ENCODE measurements at places on chromosomes 7 and 10.

DNA sequence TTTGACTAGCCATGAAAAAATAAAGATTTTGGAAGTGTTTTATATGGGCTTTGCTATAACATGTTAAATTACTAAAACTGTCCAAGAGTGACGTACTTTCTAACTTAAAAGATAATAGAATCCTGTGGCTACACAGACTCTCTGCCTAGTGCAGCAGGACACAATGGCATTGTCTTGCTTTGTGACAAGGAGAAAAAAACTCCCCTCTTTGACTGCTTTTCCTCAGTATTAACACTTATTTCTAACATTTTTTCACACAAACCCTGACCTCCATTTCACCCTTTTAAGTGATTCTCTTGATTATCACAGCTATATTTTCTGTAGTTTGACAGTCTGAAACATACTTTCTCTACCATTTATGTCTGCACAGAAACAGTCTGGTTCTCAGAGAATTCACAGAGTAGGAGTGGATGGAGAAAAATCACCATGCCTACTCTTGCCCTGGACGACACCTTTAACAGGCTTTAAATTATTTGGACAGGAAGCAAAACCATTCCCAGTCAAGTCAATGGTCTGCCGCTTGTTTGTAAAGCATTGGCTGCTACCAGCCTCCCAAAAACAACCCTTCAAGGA lies 336.3 kb upstream of the SMIM30 start:
- DNase-seq: no peak

DNA sequence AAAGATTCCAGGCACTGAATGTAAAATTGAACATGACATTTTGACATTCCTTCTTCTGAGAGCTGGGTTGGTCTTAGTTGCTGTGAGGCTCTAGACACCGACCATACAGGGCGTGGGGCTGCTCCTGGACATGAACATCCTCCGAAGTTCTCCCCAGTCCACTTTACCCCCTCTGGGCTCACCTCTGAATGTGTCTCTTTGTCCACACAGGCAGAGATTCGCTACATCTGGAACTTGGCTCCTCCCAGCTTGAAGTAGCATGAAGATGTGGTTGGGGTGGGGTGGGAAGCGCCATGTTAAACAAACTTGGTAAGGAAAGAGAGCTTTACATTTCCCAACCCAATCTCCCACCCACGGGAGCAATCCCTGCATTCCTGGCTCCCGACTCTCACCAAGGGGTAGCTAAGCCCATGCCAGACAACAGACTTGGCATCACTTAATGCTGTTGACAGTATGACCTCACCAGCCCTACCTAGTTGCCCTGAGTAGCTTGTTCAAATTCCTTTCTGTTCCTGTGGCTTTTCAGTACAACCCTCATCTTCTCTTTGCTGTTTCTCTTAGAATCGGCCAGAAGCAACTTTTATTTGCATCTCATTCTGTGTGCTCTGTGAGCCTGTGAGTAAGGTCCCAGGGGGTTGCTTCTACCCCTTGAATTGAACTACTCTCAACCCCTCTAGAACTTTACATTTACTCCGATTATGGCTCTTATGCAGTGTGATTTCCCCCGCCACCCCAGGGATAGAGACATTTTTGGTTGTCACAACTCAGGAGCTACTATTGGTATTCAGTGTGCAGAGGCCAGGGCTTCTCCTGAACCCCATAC lies 211.4 kb downstream of the SEC23IP start:
- DNase-seq: no peak

DNA sequence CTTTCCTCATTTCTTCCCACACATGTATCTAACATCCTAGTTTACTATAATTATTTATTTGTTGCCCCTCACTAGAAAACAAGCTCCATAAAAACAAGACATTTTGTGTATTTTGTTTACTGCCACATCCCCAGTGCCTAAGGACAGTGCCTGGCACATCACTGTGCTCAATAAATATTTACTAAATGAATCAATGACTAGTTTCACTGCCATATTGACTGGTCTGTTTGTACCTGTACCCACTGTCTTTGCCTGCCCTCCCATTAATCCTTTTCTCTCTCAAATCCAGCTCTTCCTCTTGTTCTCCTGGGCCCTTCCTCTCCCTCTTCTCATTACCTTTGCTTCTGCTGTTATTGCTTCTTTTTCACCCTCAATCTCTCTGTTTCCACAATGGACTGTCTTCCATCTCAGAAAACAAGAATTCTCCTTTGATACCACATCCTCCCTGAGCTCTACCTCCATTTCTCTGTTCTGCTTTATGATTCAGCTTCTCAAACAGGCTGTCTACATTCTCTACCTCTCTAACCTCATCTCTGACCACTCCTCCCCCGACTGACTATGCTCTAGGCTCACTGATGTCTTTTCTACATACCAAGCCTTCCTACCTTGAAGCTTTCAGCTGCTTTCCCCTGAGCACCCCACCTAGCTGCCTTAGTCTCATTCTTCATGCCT lies 8.3 kb upstream of the FAM133B start:
- DNase-seq: no peak

GRCh38 chr10:124554085-124554858 lies 92.6 kb downstream of the LHPP start:
- DNase-seq: no peak

- no peak for DNase-seq
These were observed 109.7 kb downstream of the GNAI1 start for GRCh38 chr7:80244206-80244916.

- DNase-seq: no peak
These were observed 31.9 kb downstream of the FAM107B start for GRCh38 chr10:14742815-14743214.

DNA sequence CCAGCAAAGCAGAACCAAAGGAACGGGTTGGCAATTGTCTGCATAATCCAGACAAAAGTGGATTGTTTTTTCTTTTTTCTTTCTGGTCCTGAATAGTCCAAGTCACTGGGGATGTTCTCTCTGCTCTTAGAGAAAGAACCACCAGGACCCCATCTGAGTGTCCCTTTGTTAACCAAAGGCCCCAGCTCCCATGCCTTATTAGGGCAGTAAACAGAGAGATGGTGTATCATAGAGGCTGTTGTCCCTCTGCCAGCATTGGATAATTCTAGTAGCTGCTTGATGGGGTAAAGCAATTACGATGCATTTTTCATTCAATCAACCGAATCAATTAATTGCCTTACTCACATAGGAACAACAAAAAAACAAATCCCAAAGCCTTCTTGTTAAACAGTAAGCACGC lies 213.0 kb downstream of the BUB3 start:
- DNase-seq: no peak
